Glutamatergic neuron (in vitro differentiated cells): ENCODE measurements at places on chromosomes 1 and 21. TPM values are rescaled to one million over a fixed set of nuclear protein-coding genes. Genes with fewer than 3 reads are reported as not detected.

Gene CFHR1
- not detected for total RNA-seq

Gene TOMM40L
- total RNA-seq: 20.7 TPM

Gene HSPB7
- total RNA-seq: not detected

Gene NTNG1
- 3.2 TPM for total RNA-seq

Gene AIM2
- 5.3 TPM for total RNA-seq

Gene SMCP
- not detected for total RNA-seq

Gene INSRR
- 6.9 TPM for total RNA-seq

DNA sequence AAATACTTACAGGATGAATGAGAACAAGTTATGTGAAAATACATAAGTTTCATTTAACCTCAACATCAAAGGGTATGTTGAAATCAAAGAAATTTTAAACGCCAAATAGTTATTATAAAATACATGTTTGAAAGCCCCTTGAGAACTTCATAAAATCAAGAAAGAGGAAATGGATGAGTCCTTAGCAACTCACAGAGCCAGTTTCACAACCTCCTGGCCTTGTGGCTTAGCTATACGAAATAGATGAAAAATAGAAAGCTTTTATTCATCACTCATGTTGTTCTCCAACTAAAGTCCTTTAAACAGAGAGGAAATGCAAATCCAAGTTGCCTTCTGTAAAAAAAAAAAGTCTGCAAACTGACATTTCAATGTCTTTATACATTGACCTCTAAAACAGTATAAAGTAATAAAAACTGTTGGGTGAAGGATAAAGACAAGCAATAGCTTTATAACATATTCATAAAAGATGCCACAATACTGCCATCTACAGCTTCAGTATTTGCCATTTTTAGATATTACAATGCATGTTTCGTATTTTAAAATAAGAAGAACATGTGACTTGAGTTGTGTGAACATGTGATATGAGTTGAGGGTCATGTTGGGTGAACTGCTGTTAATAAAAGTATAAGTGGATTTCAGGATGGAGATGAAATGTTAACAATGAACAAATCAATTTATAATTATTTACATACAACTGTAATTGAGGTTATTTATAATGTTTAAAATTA lies 847.8 kb downstream of the MRPL39 start:
- H3K27ac ChIP-seq: no peak overlapping the region
- no peak overlapping the region for H3K4me3 ChIP-seq
- H3K27me3 ChIP-seq: peaks cover 2% of the 10 kb centered on the region
- no peaks in the 10 kb centered on the region for H3K4me1 ChIP-seq
- DNase-seq: no peak
- no peaks in the 10 kb centered on the region for H3K36me3 ChIP-seq

DNA sequence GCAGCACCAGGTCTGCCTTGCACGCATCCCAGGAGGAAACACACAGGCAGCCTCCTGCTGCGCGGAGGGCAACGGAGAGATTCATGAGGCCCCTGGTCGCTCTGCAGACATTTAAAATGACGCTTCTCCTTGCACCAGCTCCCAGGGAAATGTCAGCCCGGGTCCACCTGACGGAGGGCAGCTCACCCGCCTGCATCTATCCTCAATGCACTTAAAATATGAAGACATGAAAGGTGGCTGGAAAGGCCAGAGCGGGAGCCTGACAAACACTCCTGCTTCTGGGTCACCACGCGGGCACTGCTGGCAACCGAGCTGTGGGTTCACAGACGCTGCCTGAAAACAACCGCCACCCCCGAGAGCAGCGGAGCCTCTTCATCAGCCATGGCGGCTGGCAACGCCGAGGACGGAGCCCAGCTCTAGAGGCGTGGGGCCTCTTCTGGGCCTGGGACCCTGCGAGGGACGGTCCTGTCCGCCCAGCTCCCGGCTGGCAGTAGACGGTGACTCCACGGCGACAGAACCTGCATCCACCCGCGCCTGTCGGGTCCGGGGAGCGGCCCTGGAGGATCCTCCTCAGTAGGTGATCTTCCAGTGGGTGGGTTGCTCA lies 22.7 kb downstream of the POFUT2 start:
- H3K27me3 ChIP-seq: peaks cover 4% of the 10 kb centered on the region
- no peak overlapping the region for H3K27ac ChIP-seq
- H3K36me3 ChIP-seq: peaks cover 14% of the 10 kb centered on the region
- peaks cover 3% of the 10 kb centered on the region for H3K4me1 ChIP-seq
- no peak overlapping the region for H3K4me3 ChIP-seq

DNA sequence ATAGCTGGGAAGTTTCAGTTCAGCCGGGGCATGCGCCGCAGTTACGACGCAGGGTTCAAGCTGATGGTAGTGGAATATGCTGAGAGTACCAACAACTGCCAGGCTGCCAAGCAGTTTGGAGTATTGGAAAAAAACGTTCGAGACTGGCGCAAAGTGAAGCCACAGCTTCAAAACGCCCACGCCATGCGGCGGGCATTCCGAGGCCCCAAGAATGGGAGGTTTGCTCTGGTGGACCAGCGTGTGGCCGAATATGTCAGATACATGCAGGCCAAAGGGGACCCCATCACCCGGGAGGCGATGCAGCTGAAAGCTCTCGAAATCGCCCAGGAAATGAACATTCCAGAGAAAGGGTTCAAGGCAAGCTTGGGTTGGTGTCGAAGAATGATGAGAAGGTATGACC lies 9.9 kb downstream of the POGK start:
- no peaks in the 10 kb centered on the region for H3K36me3 ChIP-seq
- H3K4me1 ChIP-seq: peaks cover 3% of the 10 kb centered on the region
- DNase-seq: no peak
- H3K27ac ChIP-seq: no peak overlapping the region

DNA sequence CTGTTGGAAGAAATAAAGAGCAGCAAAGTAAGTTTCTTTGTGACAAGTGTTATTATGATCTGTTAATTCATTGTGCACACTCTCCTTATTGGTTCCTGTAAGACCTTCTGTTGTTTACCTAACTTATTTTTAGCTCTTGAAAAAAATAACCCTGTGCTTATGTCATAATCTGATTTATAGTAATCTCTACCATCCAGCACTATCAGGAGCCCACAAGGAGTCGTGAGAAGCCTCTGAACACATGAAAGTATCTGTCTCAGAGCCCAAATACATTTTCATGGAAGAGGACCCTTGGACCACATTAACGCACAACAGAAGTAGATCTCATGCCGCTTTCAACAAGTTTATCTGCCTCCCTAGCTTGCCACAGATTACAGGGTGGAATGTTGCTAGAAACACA lies 45.8 kb downstream of the CENPF start:
- no peak overlapping the region for H3K27ac ChIP-seq
- H3K4me3 ChIP-seq: no peak overlapping the region
- peaks cover 4% of the 10 kb centered on the region for H3K36me3 ChIP-seq
- peaks cover 2% of the 10 kb centered on the region for H3K27me3 ChIP-seq

GRCh38 chr21:25501462-25501861 lies 105.8 kb downstream of the MRPL39 start:
- H3K36me3 ChIP-seq: no peaks in the 10 kb centered on the region
- DNase-seq: no peak
- H3K27me3 ChIP-seq: no peaks in the 10 kb centered on the region
- H3K4me3 ChIP-seq: no peak overlapping the region
- H3K4me1 ChIP-seq: no peaks in the 10 kb centered on the region

DNA sequence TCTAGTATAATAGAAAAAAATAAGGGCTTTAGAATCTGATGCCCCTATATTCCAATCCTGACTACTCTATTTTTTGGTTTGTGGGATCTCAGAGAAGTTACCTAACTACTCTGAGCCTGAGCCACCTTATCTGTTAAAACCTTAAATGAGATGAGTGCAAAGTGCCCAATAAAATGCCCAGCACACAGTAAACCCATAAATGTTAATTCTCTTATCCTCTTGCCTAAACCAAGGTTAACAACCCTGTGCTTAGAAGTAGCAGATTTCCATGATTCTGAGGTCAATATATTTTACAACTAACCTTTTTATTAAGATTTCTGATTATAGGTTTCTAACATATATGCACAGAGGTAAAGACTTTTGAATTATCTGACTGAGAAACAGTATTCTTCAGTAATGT lies 35.8 kb downstream of the DOCK7 start:
- DNase-seq: no peak
- no peaks in the 10 kb centered on the region for H3K27me3 ChIP-seq
- H3K36me3 ChIP-seq: no peaks in the 10 kb centered on the region
- H3K27ac ChIP-seq: no peak overlapping the region
- H3K4me3 ChIP-seq: no peak overlapping the region
- no peaks in the 10 kb centered on the region for H3K4me1 ChIP-seq

- H3K4me3 ChIP-seq: no peak overlapping the region
- DNase-seq: no peak
- H3K27ac ChIP-seq: no peak overlapping the region
- H3K4me1 ChIP-seq: no peaks in the 10 kb centered on the region
- no peaks in the 10 kb centered on the region for H3K36me3 ChIP-seq
Measured at GRCh38 chr1:167247754-167248153, 27.1 kb downstream of the POU2F1 start.

GRCh38 chr1:7462617-7463016 lies 308.5 kb upstream of the VAMP3 start:
- H3K27me3 ChIP-seq: peaks cover 4% of the 10 kb centered on the region
- no peak for DNase-seq
- no peaks in the 10 kb centered on the region for H3K36me3 ChIP-seq

GRCh38 chr1:82487778-82488177 lies 687.0 kb downstream of the ADGRL2 start:
- H3K4me3 ChIP-seq: no peak overlapping the region
- H3K27ac ChIP-seq: no peak overlapping the region
- H3K4me1 ChIP-seq: peaks cover 2% of the 10 kb centered on the region
- DNase-seq: no peak
- H3K27me3 ChIP-seq: no peaks in the 10 kb centered on the region

GRCh38 chr1:247576514-247576913 lies 11.6 kb upstream of the OR2G2 start:
- H3K27me3 ChIP-seq: no peaks in the 10 kb centered on the region
- H3K4me1 ChIP-seq: no peaks in the 10 kb centered on the region
- H3K4me3 ChIP-seq: no peak overlapping the region
- H3K27ac ChIP-seq: no peak overlapping the region
- no peaks in the 10 kb centered on the region for H3K36me3 ChIP-seq

- DNase-seq: no peak
- H3K4me3 ChIP-seq: peak overlapping the region; percentile 8
- peak overlapping the region; percentile 41 for H3K27ac ChIP-seq
- H3K4me1 ChIP-seq: peaks cover 5% of the 10 kb centered on the region
- H3K27me3 ChIP-seq: peaks cover 24% of the 10 kb centered on the region
Measured at GRCh38 chr1:209673631-209674417, 1.4 kb upstream of the G0S2 start.

DNA sequence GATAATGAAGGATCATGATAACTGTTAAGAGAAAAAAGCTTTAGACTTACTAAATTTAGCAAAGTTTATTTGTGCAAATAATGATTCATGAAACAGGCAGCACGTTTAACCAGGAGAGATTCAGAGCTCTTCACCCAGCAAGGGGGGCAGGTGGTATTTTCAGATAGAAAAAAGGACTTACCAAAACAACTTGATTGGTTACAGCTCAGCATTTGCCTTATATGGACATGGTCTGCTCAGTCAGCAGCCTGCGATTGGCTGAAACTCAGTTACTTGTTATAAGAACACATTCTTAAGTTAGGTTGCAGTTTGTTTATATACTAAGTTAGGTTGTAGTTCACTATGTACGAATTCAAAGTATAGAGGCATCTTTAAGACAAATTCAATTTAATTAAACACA lies 165.6 kb downstream of the DUSP10 start:
- no peaks in the 10 kb centered on the region for H3K27me3 ChIP-seq
- H3K27ac ChIP-seq: no peak overlapping the region
- no peak for DNase-seq
- no peak overlapping the region for H3K4me3 ChIP-seq

DNA sequence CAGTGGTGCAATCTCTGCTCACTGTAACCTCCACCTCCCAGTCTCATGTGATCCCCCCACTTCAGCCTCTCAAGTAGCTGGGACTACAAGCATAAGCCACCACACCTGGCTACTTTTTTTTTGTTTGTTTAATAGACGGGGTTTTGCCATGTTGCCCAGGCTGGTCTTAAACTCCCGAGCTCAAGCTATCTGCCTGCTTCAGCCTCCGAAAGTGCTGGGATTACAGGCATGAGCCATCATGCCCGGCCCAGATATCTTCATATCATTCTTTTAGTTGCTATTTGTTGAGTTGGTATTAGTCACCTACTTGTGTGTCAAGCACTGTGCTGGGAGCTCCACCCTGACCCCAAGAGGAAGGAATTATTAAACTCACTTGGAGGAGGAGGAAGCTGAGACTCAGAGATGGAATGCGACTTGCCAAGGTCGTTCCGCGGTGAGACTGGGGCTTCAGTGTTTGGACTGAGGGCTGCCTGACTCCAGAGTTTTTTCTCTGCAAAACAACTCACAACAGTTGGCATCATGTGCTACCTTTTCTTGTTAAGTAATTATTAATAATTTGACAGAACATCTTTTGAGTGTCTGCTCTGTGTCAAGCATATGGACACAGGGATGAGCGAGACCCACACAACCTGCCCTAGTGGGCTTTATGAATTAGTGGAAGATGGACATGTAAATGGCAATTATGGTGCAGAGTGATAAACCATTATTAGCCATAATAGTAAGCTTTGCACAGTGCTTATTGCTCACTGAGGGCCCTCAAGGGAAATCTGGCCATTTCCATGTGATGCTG lies 132.0 kb downstream of the FOXD2 start:
- H3K27me3 ChIP-seq: peaks cover 6% of the 10 kb centered on the region
- H3K4me3 ChIP-seq: no peak overlapping the region
- no peak overlapping the region for H3K27ac ChIP-seq
- peaks cover 24% of the 10 kb centered on the region for H3K4me1 ChIP-seq

DNA sequence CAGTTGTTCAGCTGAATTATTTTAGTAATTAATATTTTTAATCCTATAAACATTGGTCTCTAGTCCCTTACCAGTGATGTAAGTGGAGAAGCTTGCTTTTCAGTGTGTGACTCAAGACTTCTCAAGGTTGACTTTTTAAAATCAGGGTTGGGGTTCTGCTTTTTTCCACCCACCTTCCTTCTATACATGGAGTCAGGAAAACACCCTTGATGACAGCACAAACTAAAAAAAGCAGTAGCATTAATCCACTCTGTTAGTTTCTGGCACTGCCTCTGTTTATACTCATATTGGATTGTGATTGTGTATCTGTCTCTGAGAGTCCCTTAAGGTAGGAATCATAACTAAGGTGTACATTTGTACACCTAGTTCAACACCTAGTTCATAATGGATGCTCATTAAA lies 8.3 kb upstream of the PLEKHO1 start:
- H3K4me3 ChIP-seq: no peak overlapping the region
- no peaks in the 10 kb centered on the region for H3K36me3 ChIP-seq
- DNase-seq: no peak
